ENCODE measurements at places on chromosomes 3 and 15.

GRCh38 chr3:50177346-50177745 lies 14.1 kb upstream of the GNAT1 start:
- H3K4me1 ChIP-seq = peaks cover 5% of the 10 kb centered on the region
- H3K27ac ChIP-seq = no peak overlapping the region
- H3K36me3 ChIP-seq = no peaks in the 10 kb centered on the region
- DNase-seq = no peak

DNA sequence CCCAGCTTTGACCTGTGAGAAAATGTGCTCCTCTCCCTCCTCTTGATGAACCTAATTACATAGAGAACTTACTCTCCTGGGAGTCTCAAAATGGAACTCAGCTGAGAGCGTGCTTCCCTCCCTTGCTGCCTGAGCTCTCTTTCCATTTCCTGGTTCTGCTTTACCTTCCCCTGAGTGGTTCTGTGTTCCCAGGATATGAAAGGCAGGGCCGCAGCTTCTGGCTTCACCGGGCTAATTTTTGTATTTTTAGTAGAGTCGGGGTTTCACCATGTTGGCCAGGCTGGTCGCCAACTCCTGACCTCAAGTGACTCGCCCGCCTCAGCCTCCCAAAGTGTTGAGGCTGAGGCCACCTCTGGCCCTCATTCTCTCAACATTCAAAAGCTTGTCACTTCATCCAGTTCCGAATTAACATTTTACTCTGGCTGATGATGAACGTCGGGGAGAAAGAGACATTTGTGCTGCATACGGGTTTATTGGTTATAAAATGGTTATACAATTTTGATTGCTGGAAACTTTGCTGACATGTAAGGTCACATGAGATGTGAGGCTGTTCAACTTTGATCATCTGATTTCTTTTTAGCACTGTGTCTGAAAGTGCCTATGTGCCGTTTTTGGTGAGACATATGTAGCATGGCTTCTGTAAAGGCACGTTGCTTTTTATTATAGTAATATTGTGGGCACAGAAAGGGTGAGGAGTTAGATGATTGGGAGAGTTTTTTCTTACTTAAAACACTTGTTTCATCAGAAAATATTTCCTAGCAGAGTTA lies 6.6 kb downstream of the PLS1 start:
- no peaks in the 10 kb centered on the region for H3K36me3 ChIP-seq
- no peak overlapping the region for H3K27ac ChIP-seq
- no peak overlapping the region for H3K4me3 ChIP-seq
- DNase-seq = no peak
- H3K4me1 ChIP-seq = peaks cover 3% of the 10 kb centered on the region

GRCh38 chr3:4754180-4755086 lies 224.8 kb upstream of the BHLHE40 start:
- H3K4me3 ChIP-seq = no peak overlapping the region
- H3K27ac ChIP-seq = peak overlapping the region; percentile 67
- no peaks in the 10 kb centered on the region for H3K27me3 ChIP-seq
- DNase-seq = peak; percentile 39

DNA sequence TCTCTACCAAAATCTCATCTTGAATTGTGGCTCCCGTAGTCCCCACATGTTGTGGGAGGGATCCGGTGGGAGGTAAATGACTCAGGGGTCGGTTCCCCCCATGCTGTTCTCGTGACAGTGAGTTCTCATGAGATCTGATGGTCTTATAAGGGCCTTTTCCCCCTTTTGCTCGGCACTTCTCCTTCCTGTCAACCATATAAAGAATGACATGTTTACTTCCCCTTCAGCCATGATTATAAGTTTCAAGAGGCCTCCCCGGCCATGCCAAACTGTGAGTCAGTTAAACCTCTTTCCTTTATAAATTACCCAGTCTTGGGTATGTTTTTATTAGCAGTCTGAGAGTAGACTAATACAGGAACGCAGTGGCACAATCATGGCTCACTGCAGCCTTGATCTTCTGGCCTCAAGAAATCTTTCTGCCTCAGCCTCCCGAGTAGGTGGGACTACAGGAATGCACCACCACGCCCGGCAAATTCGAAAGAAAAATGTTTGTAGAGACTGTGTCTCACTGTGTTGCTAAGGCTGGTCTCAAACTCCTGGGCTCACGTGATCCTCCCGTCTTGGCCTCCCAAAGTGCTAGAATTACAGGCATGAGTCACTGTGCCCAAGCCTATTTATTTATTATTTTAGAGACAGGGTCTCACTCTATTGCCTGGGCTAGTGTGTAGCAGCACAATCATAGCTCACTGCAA lies 101.0 kb downstream of the ATP10A start:
- H3K27me3 ChIP-seq = no peaks in the 10 kb centered on the region
- H3K27ac ChIP-seq = no peak overlapping the region
- no peak overlapping the region for H3K4me3 ChIP-seq
- peaks cover 20% of the 10 kb centered on the region for H3K4me1 ChIP-seq
- peaks cover 12% of the 10 kb centered on the region for H3K36me3 ChIP-seq

GRCh38 chr3:9352917-9353752 lies 9.7 kb upstream of the THUMPD3 start:
- H3K36me3 ChIP-seq = no peaks in the 10 kb centered on the region
- H3K4me1 ChIP-seq = peaks cover 30% of the 10 kb centered on the region
- H3K27me3 ChIP-seq = no peaks in the 10 kb centered on the region
- DNase-seq = peak; percentile 57
- H3K27ac ChIP-seq = no peak overlapping the region

DNA sequence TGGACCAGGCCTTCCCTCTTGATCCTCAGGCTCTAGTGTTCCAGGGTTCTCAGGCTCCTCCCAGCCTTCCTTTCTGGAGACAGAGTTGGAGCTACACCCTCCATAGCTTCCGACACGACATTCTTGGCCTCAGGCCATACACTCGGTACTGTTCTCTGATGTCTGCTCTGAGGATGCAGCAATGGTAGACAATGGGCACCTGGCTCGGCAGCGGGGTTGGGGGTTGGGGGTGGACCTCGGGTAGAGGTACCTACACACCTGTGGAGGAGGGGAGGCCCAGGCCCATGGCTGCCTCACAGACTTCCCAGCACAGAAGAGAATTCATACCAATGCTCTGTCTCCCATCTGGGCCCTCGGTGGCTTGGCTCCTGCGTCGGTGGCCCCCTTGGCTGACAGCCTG lies 21.4 kb downstream of the CCDC13 start:
- H3K36me3 ChIP-seq = no peaks in the 10 kb centered on the region
- no peak overlapping the region for H3K27ac ChIP-seq
- DNase-seq = no peak
- peaks cover 14% of the 10 kb centered on the region for H3K4me1 ChIP-seq
- H3K4me3 ChIP-seq = no peak overlapping the region
- H3K27me3 ChIP-seq = no peaks in the 10 kb centered on the region

GRCh38 chr3:151067158-151067557 lies 18.3 kb upstream of the MED12L start:
- H3K4me1 ChIP-seq = no peaks in the 10 kb centered on the region
- no peak overlapping the region for H3K4me3 ChIP-seq
- H3K27ac ChIP-seq = no peak overlapping the region
- no peaks in the 10 kb centered on the region for H3K27me3 ChIP-seq
- peak; percentile 9 for DNase-seq

DNA sequence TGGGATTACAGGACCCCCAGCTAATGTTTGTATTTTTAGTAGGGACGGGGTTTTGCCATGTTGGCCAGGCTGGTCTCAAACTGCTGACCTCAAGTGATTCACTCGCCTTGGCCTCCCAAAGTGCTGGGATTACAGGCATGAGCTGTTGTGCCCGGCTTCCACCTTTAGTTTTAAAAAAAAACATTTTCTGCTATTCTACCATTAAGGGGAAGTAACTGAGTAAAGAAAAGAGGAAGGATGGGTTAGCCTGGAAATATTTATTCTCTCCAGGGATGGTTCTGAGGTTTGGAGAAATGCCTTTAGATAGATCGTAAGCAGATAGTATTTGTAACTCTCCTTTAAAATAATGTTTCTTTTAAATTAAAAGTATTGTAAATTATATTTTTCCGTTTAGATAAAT lies 3.1 kb downstream of the AP4E1 start:
- no peaks in the 10 kb centered on the region for H3K27me3 ChIP-seq
- H3K4me3 ChIP-seq = no peak overlapping the region
- no peak for DNase-seq
- H3K36me3 ChIP-seq = peaks cover 4% of the 10 kb centered on the region

DNA sequence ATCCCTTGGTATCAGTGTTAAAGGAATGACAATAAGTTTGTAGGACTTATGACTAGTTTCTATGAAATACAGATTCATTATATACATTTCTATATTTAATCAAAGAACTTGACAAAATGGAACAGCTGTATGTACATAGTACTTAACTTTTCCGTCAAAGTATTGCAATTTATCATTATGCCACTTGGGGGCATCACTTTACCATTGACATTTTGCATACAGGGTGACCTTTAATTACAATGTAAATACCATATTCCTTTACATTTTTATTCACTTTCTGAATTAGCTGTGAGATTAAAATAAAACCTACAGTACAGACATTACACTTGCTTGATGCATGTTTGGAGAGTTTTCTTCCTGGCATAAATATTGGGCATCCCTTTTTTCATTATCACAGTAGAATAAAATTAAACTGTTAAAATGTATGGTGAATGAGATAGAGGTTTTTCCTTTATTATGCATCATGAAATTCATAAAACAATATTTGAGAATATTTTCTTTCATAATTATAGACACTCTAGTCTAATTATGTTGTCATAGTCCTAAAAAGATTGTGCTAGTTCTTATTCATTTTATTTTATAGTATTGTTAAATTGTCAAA lies 6.9 kb downstream of the NEK11 start:
- H3K27me3 ChIP-seq = no peaks in the 10 kb centered on the region
- DNase-seq = peak; percentile 11
- H3K36me3 ChIP-seq = no peaks in the 10 kb centered on the region
- H3K4me3 ChIP-seq = no peak overlapping the region
- no peak overlapping the region for H3K27ac ChIP-seq

GRCh38 chr3:128999102-128999501 lies 2.0 kb upstream of the EFCC1 start:
- H3K4me3 ChIP-seq = peak overlapping the region; percentile 24
- H3K27me3 ChIP-seq = peaks cover 35% of the 10 kb centered on the region
- H3K4me1 ChIP-seq = peaks cover 50% of the 10 kb centered on the region

- DNase-seq = no peak
- H3K4me3 ChIP-seq = no peak overlapping the region
- no peaks in the 10 kb centered on the region for H3K36me3 ChIP-seq
These were observed 59.1 kb upstream of the SPRED1 start for GRCh38 chr15:38193496-38193895.

DNA sequence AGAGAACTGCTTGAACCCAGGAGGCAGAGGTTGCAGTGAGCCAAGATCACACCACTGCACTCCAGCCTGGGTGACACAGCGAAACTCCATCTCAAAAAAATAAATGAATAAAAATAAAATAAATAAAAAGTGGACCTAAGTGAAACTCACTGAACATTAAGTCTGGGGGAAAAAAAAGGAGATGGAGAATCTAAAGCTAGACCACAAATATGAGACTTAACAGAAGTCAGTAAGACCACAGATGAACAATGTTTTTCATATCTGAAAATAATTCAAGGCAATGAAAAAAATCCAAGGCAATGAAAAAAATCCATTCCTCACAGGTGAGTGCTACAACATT lies 18.6 kb downstream of the ANXA2 start:
- H3K4me3 ChIP-seq = no peak overlapping the region
- no peak for DNase-seq
- peaks cover 3% of the 10 kb centered on the region for H3K4me1 ChIP-seq
- H3K27me3 ChIP-seq = no peaks in the 10 kb centered on the region
- no peak overlapping the region for H3K27ac ChIP-seq

DNA sequence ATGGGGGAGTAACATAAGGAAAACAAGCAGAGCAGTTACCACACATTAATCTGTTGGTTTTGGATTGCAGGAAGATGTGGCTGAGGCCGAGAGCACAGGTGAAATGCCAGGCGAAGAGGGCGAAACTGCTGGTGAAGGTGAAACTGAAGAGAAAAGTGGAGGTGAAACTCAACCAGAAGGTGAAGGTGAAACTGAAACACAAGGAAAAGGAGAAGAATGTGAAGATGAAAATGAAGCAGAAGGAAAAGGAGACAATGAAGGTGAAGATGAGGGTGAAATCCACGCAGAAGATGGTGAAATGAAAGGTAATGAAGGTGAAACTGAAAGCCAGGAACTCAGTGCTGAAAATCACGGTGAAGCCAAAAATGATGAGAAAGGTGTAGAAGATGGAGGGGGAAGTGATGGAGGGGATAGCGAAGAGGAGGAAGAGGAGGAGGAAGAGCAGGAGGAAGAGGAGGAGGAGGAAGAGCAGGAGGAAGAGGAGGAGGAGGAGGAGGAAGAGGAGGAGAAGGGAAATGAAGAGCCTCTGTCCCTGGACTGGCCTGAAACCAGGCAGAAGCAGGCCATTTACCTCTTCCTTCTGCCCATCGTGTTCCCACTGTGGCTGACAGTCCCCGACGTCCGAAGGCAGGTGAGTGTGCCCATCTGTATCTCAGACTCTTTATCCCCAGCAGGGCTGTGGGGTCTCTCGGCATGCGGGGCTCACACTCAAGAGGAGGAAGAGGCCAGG lies 28.7 kb downstream of the SLC24A1 start:
- no peaks in the 10 kb centered on the region for H3K27me3 ChIP-seq
- H3K4me3 ChIP-seq = no peak overlapping the region
- peaks cover 9% of the 10 kb centered on the region for H3K36me3 ChIP-seq
- no peak for DNase-seq

DNA sequence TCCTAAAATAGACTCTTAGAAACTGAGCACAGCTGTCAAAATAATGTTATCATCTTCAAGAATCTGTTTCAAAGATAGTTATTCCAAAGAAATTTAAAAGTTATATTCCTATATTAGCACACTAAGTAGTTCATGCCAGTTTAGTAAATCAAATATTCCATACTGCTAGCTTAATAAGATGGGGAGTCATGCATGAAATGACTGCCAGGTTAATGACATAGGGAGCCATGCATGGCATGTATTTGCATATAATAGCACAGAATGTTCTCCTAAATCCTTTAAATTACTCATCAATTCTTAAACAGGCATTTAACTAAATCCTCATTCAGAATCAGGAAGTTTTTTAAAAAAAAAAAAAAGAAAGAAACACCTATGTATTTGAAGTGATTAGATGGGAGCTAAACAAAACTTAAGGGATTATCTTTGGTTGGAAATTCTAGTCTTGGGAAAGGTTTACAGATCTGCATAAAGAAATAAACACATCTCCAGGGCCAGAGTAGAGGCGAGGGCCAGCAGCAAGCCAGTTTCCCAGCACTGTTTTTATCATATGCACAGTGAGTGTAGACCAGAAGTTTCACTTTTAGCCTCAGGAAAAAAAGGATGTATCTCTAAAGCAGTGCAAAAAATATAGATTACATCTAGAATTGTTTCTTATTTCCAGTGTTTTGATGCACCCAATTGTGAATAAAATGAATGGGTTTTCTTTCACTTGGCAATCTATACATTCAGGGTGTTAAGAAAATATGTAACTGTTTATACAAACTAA lies 366.4 kb upstream of the AGTR1 start:
- no peak for DNase-seq
- H3K4me3 ChIP-seq = no peak overlapping the region
- H3K27me3 ChIP-seq = no peaks in the 10 kb centered on the region
- H3K27ac ChIP-seq = no peak overlapping the region
- no peaks in the 10 kb centered on the region for H3K4me1 ChIP-seq

GRCh38 chr3:141081141-141081795 lies 30.1 kb downstream of the SPSB4 start:
- no peak overlapping the region for H3K4me3 ChIP-seq
- peaks cover 11% of the 10 kb centered on the region for H3K4me1 ChIP-seq
- no peaks in the 10 kb centered on the region for H3K27me3 ChIP-seq
- no peak for DNase-seq
- no peaks in the 10 kb centered on the region for H3K36me3 ChIP-seq
- H3K27ac ChIP-seq = no peak overlapping the region
